ENCODE measurements at places on chromosomes 4 and X. TPM values are rescaled to one million over a fixed set of nuclear protein-coding genes. Genes with fewer than 3 reads are reported as not detected.

Gene ATP2B3
- not detected for total RNA-seq

Gene TMEM164
- 18.7 TPM for total RNA-seq

Gene SCD5
- total RNA-seq: 0.20 TPM

DNA sequence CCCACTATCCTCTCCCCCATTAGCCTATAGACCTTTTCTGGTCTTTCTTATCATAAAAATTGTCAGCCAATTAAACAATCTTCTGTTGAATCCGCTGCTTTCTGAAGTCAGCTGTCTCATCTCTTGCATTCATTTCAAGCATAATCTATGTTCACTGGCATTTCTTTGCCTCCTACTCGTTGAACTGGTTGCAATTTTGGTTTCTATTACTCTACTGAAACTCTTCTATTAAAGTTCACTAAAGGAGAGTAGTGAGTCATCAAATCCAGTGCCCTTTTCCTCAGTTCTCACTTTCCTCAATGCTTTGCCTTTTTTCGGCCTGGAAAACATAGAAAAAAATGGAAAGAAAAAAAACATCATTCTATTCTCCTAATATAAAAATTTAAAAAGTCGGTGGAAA lies 23.9 kb upstream of the CXCL13 start:
- H3K4me3 ChIP-seq: no peak overlapping the region
- no peak overlapping the region for H3K27ac ChIP-seq

GRCh38 chr4:8872402-8873291 lies 1.0 kb upstream of the HMX1 start:
- no peak overlapping the region for H3K4me3 ChIP-seq
- no peak overlapping the region for H3K27ac ChIP-seq
- peaks cover 4% of the 10 kb centered on the region for H3K36me3 ChIP-seq
- H3K27me3 ChIP-seq: peaks cover 68% of the 10 kb centered on the region

- H3K4me1 ChIP-seq: peaks cover 1% of the 10 kb centered on the region
- peaks cover 26% of the 10 kb centered on the region for H3K27me3 ChIP-seq
- H3K27ac ChIP-seq: no peak overlapping the region
- DNase-seq: peak; percentile 33
Measured at GRCh38 chr4:9765091-9765490, 16.3 kb upstream of the DRD5 start.

- H3K36me3 ChIP-seq: no peaks in the 10 kb centered on the region
- no peak for DNase-seq
- H3K27me3 ChIP-seq: peaks cover 13% of the 10 kb centered on the region
- no peak overlapping the region for H3K4me3 ChIP-seq
- no peak overlapping the region for H3K27ac ChIP-seq
- no peaks in the 10 kb centered on the region for H3K4me1 ChIP-seq
Measured at GRCh38 chrX:24276015-24276414, 37.9 kb downstream of the SUPT20HL2 start.

Gene VSIG1
- total RNA-seq: 5.0 TPM

Gene RAB40AL
- total RNA-seq: 0.23 TPM

Gene MAGEA2B
- not detected for total RNA-seq

DNA sequence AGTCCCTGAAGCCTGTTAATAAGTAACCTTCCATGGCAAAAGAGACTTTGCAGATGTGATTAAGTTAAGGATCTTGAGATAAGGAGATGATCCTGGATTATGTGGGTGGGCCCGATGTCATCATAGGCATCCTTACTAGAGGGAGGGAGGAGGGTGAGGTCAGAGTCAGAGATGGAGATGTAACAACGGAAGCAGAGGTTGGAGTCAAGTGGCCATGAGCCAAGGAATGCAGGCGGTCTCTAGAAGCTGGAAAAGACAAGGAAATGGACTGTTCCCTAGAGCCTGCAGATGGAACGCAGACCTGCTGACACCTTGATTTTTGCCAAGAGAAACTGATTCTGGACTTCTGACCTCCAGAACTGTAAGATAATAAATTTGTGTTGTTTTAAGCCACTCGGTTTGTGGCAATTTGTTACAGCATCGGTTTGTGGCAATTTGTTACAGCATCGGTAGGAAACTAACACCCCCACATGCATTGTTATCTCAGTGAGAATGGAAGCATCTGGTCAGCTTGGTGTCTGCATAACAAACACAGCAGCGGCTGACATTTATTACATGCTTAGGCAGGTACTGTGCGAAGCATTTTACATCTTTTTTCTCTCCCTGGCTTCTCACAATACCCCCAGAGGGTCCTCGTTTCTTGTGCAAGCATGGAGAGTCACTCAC lies 55.6 kb downstream of the CLDN34 start:
- no peaks in the 10 kb centered on the region for H3K27me3 ChIP-seq
- no peak overlapping the region for H3K27ac ChIP-seq
- no peak for DNase-seq
- no peak overlapping the region for H3K4me3 ChIP-seq
- H3K4me1 ChIP-seq: peaks cover 8% of the 10 kb centered on the region
- peaks cover 3% of the 10 kb centered on the region for H3K36me3 ChIP-seq

DNA sequence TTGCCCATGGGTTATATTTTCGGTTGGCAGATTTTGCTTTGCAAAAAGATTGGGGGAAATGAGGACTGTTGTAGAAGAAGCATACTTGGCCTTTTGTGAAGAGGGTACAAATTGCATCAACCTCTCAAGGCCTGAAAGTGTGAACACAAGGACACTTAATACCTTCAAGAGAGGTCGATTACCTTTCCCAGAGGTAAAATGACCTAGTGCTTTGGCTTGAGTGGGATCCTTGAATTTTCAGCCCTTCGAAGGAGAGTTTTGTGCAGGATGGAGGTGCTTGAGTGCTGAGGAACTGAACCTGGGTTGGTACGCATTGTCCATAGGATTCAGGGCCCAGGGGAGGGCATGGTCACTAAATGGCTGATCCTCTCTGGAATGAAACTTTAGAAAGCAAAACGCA lies 27.6 kb upstream of the NKAP start:
- H3K4me1 ChIP-seq: no peaks in the 10 kb centered on the region
- no peak overlapping the region for H3K27ac ChIP-seq
- peaks cover 2% of the 10 kb centered on the region for H3K27me3 ChIP-seq
- no peaks in the 10 kb centered on the region for H3K36me3 ChIP-seq
- H3K4me3 ChIP-seq: no peak overlapping the region

DNA sequence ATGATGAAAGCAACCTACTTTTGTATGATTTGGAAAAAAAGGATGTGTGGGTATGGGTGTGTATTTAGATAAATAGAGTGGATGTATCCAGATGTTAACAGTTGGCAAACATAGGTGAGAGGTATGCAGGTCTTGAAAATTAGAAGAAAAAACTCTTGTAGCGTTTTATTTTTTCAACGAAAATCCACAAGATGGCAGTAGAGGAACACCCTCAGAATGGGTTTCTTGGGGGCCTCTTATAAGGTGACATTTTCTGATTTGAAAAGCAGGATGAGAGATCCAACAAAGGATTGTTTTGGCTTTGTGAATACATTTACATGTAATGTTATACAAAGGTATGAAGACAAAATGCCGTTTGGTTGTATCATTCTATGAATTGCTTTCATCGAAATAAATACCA lies 68.3 kb downstream of the FMR1NB start:
- H3K36me3 ChIP-seq: no peaks in the 10 kb centered on the region
- no peak overlapping the region for H3K27ac ChIP-seq
- no peaks in the 10 kb centered on the region for H3K27me3 ChIP-seq
- H3K4me1 ChIP-seq: no peaks in the 10 kb centered on the region

GRCh38 chr4:162366146-162366545 lies 202.3 kb upstream of the FSTL5 start:
- no peaks in the 10 kb centered on the region for H3K27me3 ChIP-seq
- no peak overlapping the region for H3K4me3 ChIP-seq
- DNase-seq: no peak
- no peak overlapping the region for H3K27ac ChIP-seq
- no peaks in the 10 kb centered on the region for H3K36me3 ChIP-seq

Gene CYLC1
- not detected for total RNA-seq

Gene FRAS1
- not detected for total RNA-seq

DNA sequence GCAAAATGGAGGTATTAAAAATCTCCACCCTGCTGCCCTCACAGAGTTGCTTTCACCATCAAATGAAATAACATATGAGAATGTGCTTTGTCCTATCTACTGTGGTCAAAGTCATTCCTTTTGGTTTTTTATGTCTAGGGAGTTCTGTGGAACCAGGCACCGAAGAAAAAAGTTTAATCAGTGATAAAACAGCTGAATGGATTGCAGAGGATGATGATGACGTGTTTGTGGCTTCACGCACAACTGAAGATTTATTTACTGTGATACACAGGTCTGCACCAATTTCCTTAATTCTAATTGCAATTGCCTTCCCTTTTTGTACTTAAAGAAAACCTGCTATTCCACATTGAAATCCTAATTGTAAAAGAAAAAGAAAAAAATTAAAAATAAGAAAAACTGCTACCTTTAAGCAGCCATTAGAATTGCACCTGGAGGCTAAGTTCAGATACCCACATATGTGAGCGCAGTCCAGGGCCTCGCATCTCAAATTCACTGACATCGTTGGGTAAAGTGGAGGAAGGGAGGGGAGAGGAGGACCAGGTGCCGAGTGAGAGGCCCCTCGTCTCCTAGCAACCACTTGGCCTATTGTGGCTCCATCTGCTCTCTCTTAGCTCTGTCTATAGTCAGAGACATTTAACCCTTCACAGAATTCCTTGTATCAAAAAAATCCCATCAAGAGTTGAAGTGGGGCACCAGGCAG lies 10.5 kb upstream of the RTL5 start:
- H3K36me3 ChIP-seq: peaks cover 17% of the 10 kb centered on the region
- peaks cover 32% of the 10 kb centered on the region for H3K27me3 ChIP-seq
- peaks cover 38% of the 10 kb centered on the region for H3K4me1 ChIP-seq
- no peak overlapping the region for H3K27ac ChIP-seq
- no peak overlapping the region for H3K4me3 ChIP-seq

Gene MAGED4B
- total RNA-seq: 2.9 TPM

DNA sequence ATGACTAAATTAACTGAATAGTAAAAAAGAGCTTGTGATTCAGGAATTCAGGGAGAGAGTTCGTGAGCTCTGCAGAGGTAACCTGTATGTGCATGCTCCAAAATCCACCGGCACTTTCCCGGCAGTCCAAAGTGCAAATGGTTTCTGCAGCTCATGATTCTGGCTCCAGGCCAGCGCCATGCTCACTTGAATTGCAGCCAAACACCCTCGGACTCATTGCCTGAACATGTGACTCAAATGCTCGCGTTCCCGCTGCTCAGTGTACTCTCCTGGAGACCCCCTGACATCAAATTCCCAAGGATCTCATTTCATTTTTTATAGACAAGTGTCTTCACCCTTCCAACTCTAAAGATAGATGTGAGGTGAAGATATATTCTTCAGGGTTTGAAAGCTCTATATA lies 44.1 kb upstream of the SH3RF1 start:
- no peaks in the 10 kb centered on the region for H3K36me3 ChIP-seq
- no peak overlapping the region for H3K4me3 ChIP-seq

Gene OR13H1
- not detected for total RNA-seq

GRCh38 chr4:176897226-176897625 lies 104.5 kb upstream of the VEGFC start:
- peaks cover 4% of the 10 kb centered on the region for H3K27me3 ChIP-seq
- H3K36me3 ChIP-seq: no peaks in the 10 kb centered on the region
- H3K27ac ChIP-seq: no peak overlapping the region
- DNase-seq: no peak

DNA sequence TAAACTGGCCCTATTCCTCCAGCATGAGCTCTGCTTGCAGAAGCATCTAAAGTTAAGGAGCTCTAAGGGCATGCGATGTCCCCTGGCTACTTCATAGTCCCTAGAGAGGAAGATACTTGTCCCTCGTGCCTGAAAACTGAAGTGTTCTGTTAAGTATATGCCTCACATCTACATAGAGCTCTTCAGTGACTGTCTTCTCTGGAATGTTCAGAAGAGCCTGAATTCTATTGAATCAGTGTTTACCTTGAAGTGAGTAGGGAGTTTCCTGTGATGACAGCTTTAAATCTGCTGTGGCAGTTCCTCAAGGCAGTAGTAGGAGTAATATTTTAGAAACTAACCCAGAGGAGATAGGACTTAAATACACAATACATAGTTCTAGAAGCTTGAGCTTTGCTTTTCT lies 111.2 kb downstream of the ZNF518B start:
- no peak overlapping the region for H3K4me3 ChIP-seq
- no peaks in the 10 kb centered on the region for H3K36me3 ChIP-seq
- peaks cover 6% of the 10 kb centered on the region for H3K27me3 ChIP-seq

Gene MTNR1A
- total RNA-seq: not detected
